SK-N-DZ (cell line): ENCODE measurements at places on chromosomes 1 and 21.

DNA sequence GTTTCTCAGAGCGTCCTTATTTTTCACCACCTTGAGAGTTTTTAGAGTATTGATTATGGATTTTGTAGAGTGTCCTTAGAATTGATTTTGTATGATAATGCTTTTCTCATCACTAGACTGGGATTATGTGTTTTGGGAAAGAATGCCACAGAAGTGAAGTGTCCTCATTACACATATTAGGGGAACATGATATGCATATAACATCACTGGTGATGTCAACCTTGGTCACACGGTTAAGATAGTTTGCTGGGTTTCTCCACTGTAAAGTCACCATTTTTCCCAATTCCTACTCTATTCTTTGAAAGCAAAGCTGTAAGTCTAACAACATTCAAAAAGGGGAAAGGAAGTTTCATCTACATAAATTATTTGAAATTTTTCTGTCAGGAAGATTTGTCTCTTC, 39.6 kb upstream of the PALMD start:
- DNase-seq: no peak

DNA sequence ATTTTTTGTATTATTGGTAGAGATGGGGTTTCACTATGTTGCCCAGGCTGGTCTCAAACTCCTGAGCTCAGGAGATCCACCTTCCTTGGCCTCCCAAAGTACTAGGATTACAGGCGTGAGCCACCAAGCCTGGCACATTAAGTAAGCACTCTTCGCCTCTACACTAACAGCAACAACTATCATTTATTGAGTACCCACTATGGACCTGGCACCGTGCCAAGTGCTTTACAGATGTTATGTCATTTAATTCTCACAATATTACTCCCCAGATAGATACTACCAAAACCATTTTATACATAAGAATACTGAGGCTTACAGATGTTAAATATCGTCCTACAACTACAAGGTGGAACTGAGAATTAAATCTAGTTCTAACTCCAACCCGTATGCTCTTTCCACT, 50.1 kb downstream of the TUT4 start:
- no peak for DNase-seq

DNA sequence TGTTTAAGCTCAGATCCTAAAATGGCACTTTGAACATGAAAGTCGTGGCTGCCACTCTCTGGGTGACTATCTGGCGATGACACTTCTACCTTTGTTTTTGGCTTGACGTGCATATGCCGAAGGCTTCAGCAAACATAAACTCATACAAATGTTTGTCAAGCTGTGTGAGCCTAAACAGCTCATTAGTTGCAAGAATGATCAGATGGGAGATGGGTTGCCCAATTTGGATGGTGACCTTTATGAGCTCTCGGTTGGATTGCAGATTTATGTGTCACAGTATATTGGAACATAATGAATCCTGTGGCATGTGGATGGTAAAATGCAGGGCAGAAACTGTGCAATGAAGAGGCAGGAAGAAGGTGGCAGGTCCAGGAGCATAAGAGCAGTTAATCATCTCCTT, 229.3 kb downstream of the DISC1 start:
- no peak for DNase-seq

GRCh38 chr1:111976332-111976731, 13.1 kb downstream of the KCND3 start:
- no peak for DNase-seq

DNA sequence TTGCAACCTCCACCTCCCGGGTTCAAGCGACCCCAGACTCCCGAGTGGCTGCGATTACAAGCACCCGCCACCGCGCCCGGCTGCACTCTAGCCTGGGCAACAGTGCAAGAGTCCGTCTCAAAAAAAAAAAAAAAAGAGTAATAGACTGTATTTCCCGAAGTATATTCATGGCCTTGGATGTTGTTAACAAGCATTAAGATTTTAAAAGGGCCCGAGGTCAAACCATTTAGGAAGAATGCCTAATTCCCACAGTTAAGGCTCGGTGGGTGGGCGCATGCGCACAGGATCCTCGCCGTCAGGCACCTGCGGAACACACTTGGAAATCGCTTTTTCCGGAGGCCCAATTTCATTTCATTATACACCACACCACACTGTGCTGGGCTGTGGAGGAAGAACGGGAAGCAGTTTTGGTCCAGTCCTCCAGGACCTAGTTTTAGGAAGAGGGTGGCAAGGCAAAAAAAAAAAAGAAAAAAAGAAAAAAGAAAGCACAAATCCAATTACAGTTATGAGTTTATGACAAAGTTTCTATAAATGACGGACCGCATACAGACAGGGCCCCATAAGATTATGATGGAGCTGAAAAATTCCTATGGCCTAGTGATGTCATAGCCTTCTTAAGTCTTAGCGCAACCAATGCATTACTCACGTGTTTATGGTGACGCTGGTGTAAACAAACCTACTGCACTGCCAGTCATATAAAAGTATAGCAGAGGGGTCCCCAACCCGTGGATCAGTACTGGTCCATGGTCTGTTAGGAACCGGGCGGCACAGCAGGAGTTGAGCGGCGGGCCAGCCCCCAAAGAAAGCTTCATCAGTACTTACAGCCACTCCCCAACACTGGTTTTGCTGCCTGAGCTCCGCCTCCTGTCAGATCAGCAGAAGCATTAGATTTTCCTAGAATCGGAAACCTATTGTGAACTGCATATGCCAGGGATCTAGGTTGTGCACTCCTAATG, 38.2 kb downstream of the H3-3A start:
- peak; percentile 39 for DNase-seq

- no peak for DNase-seq
Observed at GRCh38 chr1:226916497-226916896, 23.6 kb upstream of the COQ8A start.

GRCh38 chr1:42266253-42267135, 68.5 kb downstream of the FOXJ3 start:
- no peak for DNase-seq

DNA sequence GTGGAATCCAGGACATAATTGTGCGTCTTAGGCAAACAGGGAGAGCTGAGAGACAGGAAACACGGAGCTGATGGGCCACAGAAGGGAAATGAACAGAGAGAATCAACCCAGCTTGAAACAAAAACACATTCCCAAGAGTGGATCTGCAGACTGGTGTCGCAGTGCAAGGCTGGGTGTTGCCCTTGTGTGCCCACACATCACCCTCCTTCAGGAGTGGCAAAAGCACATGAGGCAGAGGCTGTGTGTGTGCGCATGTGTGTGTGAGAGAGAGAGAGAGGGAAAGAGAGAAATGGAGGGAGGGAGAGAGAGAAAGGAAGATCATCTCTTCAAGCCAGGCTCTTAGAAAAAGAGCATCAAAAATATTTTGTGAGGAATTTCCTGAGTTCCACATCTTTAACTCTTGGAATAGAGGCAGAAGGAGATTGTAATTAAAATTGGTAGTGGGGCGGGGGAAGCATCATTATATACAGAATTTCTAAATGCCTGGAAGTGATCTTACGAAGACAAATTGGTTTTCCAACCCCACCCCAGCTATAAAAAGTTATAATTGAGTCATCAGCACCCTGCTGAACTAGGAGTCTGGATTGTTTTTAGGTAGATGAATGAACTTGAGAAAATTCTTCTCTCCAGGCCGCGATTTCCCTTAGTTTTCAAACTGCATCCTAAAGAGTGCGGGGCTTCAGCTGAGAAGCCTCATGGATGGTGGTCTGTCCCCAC, 480.7 kb downstream of the NPHP4 start:
- DNase-seq: no peak

GRCh38 chr1:179217943-179218507, 11.5 kb downstream of the ABL2 start:
- DNase-seq: no peak

GRCh38 chr1:21724098-21724497, 54.9 kb upstream of the RAP1GAP start:
- DNase-seq: no peak

DNA sequence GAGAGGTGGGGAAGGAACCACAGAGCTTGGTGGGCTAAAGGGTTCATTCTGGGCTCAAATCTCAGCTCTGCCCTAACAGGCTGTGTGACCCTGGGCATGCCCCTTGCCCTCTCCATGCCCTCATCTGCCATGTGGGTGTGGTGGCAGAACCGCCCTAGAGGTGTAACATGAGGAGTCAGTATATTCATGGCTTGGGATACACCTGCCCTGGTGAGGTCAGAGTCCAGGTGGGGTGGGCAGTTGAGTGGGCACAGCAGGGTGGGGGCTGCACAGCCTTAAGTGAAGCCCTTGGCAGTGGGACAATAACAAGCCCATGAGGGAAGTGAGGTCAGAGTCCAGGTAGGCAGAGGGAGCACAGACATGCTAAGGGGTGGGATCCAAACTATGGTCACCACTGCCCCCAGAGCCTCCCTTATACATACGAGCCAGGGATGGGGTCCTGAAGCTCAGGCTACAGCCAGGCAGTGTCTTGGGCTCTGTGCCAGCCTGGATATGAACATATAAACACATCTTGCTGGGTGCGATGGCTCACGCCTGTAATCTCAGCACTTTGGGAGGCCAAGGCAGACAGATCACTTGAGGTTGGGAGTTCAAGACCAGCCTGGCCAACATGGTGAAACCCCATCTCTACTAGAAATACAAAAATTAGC, 59.0 kb upstream of the EFHD2 start:
- DNase-seq: no peak

- DNase-seq: no peak
Observed at GRCh38 chr1:101065575-101065974, 40.0 kb upstream of the DPH5 start.

DNA sequence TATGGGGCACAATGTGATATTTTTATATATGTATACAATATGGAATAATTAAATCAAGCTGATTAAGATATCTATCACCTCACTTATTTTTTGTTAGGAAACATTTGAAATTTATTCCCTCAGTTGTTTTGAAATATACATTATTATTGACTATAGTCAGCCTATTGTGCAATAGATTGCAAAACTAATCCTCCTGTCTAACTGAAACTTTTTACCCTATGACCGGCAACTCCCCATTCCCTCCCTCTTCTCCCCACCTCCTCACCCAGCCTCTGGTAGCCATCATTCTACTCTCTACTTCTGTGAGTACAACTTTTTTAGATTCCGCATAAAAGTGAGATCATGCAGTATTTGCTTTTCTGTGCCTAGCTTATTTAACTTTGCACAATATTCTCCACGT, 117.7 kb upstream of the SGIP1 start:
- no peak for DNase-seq

DNA sequence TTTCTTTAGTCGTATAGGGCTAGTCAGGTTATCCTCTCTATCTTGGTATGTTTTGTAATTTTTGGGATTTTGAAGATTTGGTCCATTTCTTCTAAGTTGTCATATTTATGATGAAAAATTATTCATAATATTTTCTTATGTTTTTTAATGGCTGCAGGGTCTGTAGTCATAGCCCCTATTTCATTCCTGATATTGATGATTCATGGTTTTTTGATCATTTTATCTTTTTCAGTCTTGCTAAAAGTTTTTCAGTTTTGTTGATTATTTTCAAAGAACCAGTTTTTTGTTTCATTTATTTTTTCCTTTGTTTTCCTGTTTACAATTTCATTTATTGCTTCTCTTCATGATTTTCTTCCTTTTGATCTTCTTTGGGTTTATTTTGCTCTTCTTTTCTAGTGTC, 50.2 kb downstream of the DIRAS3 start:
- no peak for DNase-seq

GRCh38 chr1:208506812-208507211, 262.6 kb upstream of the PLXNA2 start:
- DNase-seq: no peak

- no peak for DNase-seq
Observed at GRCh38 chr1:63073309-63074306, 248.8 kb upstream of the FOXD3 start.

DNA sequence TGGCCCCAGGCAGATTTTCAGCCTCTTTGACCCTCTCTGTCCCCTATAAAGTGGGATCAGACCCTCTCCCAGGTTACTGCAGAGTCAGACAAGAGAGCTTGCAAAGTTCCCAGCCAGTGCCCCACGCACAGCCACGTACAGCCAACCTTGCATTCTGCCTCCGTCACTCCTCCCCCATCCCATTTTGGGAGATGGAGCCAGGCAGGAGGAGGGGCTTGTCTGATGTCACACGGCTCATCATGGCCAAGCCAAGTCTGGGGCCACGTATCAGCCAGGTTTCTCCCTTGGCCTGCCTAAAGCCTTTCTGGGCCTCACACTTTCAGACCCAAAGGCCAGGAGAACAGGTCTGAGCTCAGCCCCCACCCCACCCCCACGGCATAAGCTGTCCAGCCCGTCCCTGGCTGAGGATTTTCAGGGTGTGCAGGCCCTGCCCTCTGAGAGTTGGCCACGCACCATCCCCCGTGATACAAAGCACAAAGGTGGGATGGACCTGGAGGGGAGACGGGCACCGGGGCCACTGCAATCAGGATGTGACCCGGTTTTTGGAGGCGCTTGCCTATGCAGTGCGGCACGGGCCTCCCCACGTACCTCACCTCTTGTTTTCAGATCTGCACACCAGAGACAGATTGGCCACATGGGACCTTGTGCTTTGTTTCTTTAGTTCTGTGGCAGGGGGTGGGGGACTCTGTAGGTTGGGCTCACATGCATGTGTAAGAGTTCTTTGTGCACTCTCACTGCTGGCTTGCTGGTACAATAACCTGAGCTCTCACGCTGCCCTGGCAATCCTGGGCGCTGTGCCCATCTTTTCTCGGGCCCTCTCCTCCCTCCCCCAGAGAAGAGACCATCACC, 47.6 kb downstream of the TRIM11 start:
- no peak for DNase-seq

DNA sequence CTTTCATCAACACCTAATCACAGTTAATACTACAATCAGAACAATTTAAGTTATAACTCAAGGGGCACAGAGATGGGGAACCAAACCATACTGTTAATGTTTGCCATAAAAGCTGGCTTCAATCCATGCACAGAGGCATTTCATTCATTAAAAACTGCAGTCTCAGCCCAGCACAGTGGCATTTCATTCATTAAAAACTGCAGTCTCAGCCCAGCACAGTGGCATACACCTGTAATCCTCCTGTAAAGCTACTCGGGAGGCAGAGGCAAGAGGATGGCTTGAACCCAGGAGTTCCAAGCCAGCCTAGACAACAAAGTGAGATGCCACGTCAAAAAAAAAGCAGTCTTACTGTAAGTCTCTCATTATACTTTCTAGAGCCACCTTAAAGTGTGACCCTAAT, 29.2 kb downstream of the ARID4B start:
- DNase-seq: no peak

- no peak for DNase-seq
Observed at GRCh38 chr1:11482701-11483479, 3.9 kb downstream of the DISP3 start.

GRCh38 chr1:156262461-156263287, 14.8 kb upstream of the PAQR6 start:
- DNase-seq: no peak

DNA sequence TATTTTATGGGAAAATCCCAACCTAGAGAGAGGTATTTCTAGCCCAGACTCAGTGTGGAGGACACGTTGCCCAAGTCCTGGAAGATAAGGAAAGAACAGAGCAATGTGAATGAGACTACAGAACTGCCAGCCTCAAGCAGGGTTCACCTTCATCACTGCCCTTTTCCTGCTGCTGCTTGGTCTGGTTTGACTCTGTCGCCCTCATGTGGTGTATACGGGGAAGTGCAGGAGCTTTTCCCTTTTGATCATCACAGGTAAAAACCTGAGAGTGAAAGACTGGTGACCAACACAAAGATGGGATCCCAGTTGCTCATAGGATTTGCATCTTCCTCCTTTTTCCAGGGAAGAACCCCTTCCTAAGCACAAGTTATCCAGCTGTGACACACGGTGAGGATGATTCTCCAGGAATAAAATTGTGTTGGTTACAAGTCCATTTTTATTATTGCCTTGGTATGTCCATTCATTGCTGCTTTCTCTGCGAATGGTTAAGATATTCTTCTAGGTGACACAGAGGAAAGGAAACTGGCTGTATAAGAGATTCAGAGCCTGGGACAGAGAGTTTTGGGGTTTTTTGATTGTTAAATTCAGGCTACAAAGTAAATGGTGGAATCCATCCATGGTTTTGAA, 89.5 kb upstream of the CD53 start:
- DNase-seq: peak; percentile 47

- DNase-seq: no peak
Observed at GRCh38 chr1:205542367-205542766, 37.9 kb downstream of the CDK18 start.
